ENCODE measurements at places on chromosomes 5 and 9. TPM values are rescaled to one million over a fixed set of nuclear protein-coding genes. Genes with fewer than 3 reads are reported as not detected.

DNA sequence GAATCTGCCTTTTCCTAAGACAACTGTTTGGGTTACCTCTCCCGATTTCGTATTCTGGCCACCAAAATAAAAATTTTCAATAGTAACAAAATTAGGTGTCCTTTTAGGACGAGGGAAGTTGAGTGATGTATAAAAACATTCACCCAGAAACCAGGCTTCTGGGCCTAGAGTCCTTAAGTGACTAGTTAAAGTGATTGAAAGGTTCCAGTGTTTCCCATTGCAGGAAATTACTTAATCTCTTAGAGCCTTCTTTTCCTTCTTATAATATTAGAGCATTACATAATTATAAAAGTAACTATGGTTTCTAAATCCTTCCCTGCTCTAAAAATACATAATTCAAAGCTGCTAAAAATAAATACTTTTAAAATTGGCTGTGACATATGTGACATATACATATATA lies 7.3 kb downstream of the MCIDAS start:
- no peak for DNase-seq
- H3K4me1 ChIP-seq = peaks cover 22% of the 10 kb centered on the region
- no peak overlapping the region for H3K27ac ChIP-seq
- H3K4me3 ChIP-seq = peak overlapping the region; percentile 69
- peaks cover 71% of the 10 kb centered on the region for H3K27me3 ChIP-seq

GRCh38 chr5:173016598-173017046 lies 33.1 kb downstream of the ATP6V0E1 start:
- no peak overlapping the region for H3K4me3 ChIP-seq
- peak overlapping the region; percentile 89 for H3K27ac ChIP-seq
- DNase-seq = no peak
- no peaks in the 10 kb centered on the region for H3K36me3 ChIP-seq
- no peaks in the 10 kb centered on the region for H3K27me3 ChIP-seq

GRCh38 chr5:135971701-135972100 lies 16.9 kb upstream of the LECT2 start:
- no peak overlapping the region for H3K4me3 ChIP-seq
- no peak for DNase-seq
- no peaks in the 10 kb centered on the region for H3K36me3 ChIP-seq
- H3K27ac ChIP-seq = no peak overlapping the region
- H3K4me1 ChIP-seq = no peaks in the 10 kb centered on the region

DNA sequence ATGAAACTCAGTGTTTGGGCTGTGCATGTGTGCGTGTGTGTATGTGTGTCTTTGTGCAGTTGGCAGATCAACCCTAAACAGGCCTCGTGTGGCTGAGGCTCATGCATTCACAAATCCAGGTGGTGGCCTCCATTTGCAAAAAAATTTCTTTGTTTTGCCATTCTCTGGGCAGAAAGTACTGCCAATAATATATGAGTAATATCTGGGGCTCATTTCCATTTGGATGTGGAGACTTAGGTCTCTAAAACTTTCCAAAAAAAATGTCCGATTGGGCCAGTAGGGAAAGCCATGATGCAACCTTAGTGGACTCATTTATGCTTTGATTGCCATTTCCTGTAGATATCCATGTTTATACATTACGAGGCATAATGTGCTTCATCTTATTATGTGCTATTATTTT lies 77.9 kb upstream of the RPS23 start:
- no peak overlapping the region for H3K27ac ChIP-seq
- no peak overlapping the region for H3K4me3 ChIP-seq
- no peak for DNase-seq
- H3K4me1 ChIP-seq = peaks cover 34% of the 10 kb centered on the region

DNA sequence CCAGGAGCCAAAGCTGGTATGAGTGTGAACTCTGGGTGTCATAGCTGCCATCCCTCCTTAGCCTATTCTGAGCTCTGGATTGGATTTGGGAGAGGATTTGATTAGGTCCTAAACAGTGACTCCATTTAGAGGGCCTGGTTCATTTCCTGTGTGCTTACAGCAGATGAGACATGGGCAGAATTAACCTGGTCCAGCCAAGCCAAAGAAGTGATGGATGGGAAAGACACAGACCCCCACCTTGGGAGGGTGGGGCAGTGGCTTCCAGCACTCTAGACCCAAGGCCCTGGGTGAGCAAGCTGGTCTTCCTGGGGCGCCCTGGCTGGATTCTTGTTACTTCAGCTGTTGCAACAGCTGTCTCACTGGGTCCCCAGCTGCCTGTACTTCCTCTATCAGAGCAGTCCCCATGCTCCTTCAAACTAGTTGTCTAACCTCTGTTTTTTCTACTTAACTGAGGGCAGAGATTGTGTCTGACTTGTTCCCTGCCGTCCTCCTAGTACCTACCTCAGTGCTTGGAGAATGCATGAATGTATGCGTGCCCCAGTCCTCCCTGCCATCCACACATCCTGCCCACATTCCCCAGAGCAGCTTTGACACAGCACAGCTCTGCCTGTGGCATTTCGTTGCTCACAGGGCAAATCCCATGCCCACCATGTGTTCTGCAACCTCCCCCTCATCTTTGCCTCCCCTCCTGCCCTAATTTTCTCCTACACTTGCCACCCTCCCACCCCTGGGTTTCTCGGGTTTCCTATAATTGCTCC lies 115.9 kb downstream of the RGS3 start:
- no peak for DNase-seq
- H3K4me1 ChIP-seq = peaks cover 64% of the 10 kb centered on the region
- peak overlapping the region; percentile 88 for H3K4me3 ChIP-seq
- peak overlapping the region; percentile 96 for H3K27ac ChIP-seq
- H3K36me3 ChIP-seq = no peaks in the 10 kb centered on the region
- H3K27me3 ChIP-seq = no peaks in the 10 kb centered on the region

GRCh38 chr5:57751710-57752109 lies 269.1 kb upstream of the ACTBL2 start:
- H3K36me3 ChIP-seq = no peaks in the 10 kb centered on the region
- no peaks in the 10 kb centered on the region for H3K4me1 ChIP-seq
- H3K4me3 ChIP-seq = no peak overlapping the region
- DNase-seq = no peak
- peaks cover 28% of the 10 kb centered on the region for H3K27me3 ChIP-seq

- H3K36me3 ChIP-seq = no peaks in the 10 kb centered on the region
- peaks cover 69% of the 10 kb centered on the region for H3K4me1 ChIP-seq
- no peaks in the 10 kb centered on the region for H3K27me3 ChIP-seq
- peak overlapping the region; percentile 85 for H3K4me3 ChIP-seq
Measured at GRCh38 chr9:131728961-131729360, 10.9 kb downstream of the RAPGEF1 start.

GRCh38 chr5:149887622-149888183 lies 56.9 kb downstream of the PDE6A start:
- no peak for DNase-seq
- no peak overlapping the region for H3K4me3 ChIP-seq
- peaks cover 2% of the 10 kb centered on the region for H3K36me3 ChIP-seq
- peaks cover 2% of the 10 kb centered on the region for H3K4me1 ChIP-seq
- H3K27ac ChIP-seq = no peak overlapping the region

DNA sequence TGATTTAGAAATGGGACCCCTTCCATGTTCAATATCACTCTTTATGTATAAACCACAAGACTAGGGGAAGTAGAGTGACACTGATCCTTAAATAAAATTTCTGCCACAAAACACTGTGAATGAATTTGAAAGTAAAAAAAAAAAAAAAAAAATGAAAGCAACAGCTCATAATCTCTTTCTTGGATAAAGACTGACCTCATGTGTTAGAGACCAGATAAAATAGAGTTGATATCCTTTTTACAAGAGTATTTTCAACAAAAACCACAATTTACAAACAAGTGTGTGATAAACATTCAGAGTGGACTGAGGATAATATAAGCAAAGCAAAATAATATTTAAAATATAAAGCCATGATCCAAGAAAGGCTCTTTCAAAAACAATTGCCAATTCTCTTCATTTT lies 180.2 kb downstream of the FBXL17 start:
- H3K4me1 ChIP-seq = peaks cover 12% of the 10 kb centered on the region
- no peak for DNase-seq

- no peaks in the 10 kb centered on the region for H3K27me3 ChIP-seq
- DNase-seq = no peak
- no peak overlapping the region for H3K4me3 ChIP-seq
- H3K36me3 ChIP-seq = no peaks in the 10 kb centered on the region
- H3K27ac ChIP-seq = no peak overlapping the region
- H3K4me1 ChIP-seq = peaks cover 9% of the 10 kb centered on the region
Measured at GRCh38 chr5:56763182-56763581, 52.2 kb upstream of the MAP3K1 start.

DNA sequence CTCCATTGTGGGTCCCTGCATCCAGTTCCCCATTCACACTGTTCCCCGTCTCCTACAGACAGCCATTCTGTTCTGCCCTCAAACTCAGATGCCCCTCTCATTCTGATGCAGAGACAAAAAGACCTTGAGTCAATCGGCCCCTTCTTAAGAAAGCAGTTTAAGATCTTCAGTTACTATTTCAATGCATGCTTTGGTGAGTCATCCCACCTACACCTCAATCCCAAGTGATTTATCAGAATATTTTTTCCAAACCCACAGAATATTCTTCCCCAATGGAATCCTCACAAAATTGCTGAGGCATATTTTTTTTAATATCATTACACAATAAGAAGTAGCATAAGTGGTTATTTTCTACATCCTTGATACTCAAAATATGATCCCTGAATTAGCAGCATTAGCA lies 92.4 kb upstream of the SLC1A1 start:
- no peaks in the 10 kb centered on the region for H3K4me1 ChIP-seq
- DNase-seq = no peak
- no peak overlapping the region for H3K27ac ChIP-seq
- H3K27me3 ChIP-seq = peaks cover 18% of the 10 kb centered on the region
- H3K36me3 ChIP-seq = no peaks in the 10 kb centered on the region
- no peak overlapping the region for H3K4me3 ChIP-seq

- no peaks in the 10 kb centered on the region for H3K27me3 ChIP-seq
- H3K36me3 ChIP-seq = peaks cover 2% of the 10 kb centered on the region
- no peak overlapping the region for H3K4me3 ChIP-seq
- no peaks in the 10 kb centered on the region for H3K4me1 ChIP-seq
- no peak overlapping the region for H3K27ac ChIP-seq
- DNase-seq = no peak
Measured at GRCh38 chr9:111582888-111583287, 16.6 kb downstream of the PTGR1 start.

GRCh38 chr5:112551419-112552032 lies 132.4 kb upstream of the EPB41L4A start:
- H3K27ac ChIP-seq = no peak overlapping the region
- H3K4me1 ChIP-seq = peaks cover 4% of the 10 kb centered on the region
- no peak overlapping the region for H3K4me3 ChIP-seq
- no peaks in the 10 kb centered on the region for H3K36me3 ChIP-seq

DNA sequence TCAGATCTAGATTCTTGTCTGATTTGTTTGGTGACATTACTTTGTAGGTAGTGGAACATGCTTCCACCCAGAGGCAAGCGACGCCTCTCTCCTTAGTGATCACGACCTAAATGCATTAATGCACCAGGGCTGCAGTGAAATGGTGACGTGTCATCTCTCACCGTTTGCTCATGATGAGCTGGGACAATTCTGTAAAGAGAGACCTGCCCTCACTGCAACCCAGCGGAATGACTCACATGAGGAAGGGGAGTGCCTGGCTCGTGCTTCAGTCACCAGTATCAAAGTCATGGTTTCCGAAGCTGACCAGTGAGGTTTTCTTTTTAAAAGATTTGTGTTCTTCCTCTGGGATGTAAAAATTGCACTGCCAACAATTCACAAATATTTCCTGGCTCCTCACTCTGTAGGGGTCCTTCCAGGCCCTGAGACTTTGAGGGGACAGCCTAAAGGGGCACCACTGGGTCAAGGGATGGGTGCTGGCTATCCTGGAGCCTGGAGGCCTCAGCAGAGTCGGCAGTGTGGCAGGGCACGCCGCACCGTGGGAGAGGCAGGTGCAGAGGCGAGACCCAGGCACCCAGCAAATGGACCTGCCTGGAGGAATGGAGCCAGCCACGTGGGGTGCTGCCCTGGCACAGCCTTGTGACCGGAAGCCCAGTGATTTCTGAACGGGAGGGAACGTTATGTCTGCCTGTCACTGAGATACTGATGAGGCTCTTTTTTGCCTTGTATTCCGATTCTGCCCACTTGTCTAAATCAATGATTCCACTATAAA lies 17.3 kb downstream of the QSOX2 start:
- H3K4me3 ChIP-seq = no peak overlapping the region
- peaks cover 20% of the 10 kb centered on the region for H3K4me1 ChIP-seq
- H3K27ac ChIP-seq = peak overlapping the region; percentile 66
- H3K36me3 ChIP-seq = no peaks in the 10 kb centered on the region
- no peaks in the 10 kb centered on the region for H3K27me3 ChIP-seq

DNA sequence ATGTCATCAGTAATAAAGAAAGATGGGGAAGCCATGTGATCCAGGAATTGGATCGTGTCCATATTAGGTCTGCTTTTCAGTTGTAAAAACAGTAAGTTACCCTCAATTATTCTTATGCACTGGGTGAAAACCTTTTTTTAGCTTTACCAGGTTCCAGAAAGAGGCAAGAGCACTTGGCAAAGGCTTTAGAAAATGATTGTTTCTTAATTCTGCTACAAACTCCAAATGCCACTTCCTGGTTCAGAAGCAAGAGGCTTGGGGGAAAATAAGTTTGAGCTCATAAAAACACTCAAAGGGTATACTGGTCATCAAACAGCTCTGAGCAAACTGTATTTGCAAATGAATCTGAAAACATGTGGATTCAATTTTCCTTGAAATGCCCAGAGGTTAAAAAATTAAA lies 615.6 kb downstream of the EBF1 start:
- H3K4me1 ChIP-seq = no peaks in the 10 kb centered on the region
- no peak overlapping the region for H3K27ac ChIP-seq
- no peak for DNase-seq
- peaks cover 3% of the 10 kb centered on the region for H3K36me3 ChIP-seq

DNA sequence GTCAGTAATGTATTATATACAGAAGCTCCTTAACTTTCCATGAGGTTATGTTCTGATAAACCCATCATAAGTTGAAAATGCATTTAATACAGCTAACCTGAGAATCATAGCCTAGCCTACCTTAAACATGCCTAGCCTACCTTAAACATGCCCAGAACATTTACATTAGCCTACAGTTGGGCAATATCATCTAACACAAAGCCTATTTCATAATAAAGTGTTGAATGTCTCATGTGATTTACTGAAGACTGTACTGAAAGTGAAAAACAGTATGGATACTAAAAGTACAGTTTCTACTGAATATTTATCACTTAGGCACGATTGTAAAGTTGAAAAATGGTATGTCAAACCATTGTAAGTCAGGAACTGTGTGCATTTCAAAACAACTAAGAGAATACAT lies 1.6 kb downstream of the GM2A start:
- no peak overlapping the region for H3K27ac ChIP-seq
- H3K4me3 ChIP-seq = no peak overlapping the region
- H3K27me3 ChIP-seq = no peaks in the 10 kb centered on the region
- H3K36me3 ChIP-seq = peaks cover 2% of the 10 kb centered on the region

DNA sequence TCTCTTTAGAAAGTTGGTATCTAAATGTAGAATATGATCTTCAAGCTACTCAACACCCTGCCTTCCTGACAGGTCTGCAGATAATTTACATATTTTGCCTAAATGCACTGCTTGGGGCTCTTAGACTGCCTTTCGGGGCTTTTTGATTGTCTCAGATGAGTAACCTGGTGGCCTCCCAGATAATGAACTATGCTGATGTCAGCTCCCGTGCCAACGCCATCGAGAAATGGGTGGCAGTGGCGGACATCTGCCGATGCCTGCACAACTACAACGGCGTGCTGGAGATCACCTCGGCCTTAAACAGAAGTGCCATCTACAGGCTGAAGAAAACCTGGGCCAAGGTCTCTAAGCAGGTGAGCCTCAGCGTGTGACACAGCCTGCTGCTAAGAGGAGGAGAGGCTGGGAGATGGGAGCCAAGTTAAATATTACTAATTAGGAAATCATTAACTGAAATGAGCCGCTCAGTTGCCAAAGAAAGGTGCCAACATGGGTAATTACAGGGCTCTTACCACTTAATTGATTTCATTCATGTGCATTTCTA lies 20.8 kb upstream of the CKMT2 start:
- peaks cover 2% of the 10 kb centered on the region for H3K36me3 ChIP-seq
- H3K27ac ChIP-seq = peak overlapping the region; percentile 34
- no peak for DNase-seq
- peaks cover 6% of the 10 kb centered on the region for H3K4me1 ChIP-seq
- H3K27me3 ChIP-seq = no peaks in the 10 kb centered on the region

CD180 gene
- 1.3 TPM for total RNA-seq

MRRF gene
- total RNA-seq = 25.4 TPM

ARID3C gene
- not detected for total RNA-seq

Data from T-helper 17 cell (primary cell).